ENCODE measurements at places on chromosomes 5 and 9.

GRCh38 chr9:111917980-111918379, 21.4 kb downstream of the UGCG start:
- no peak for DNase-seq

- no peak for DNase-seq
Measured at GRCh38 chr5:148790545-148791333, 35.7 kb upstream of the ADRB2 start.

GRCh38 chr5:148541054-148541835, 113.1 kb downstream of the HTR4 start:
- DNase-seq, result no peak

- peak; percentile 28 for DNase-seq
Measured at GRCh38 chr5:126808521-126808988, 31.6 kb downstream of the LMNB1 start.

DNA sequence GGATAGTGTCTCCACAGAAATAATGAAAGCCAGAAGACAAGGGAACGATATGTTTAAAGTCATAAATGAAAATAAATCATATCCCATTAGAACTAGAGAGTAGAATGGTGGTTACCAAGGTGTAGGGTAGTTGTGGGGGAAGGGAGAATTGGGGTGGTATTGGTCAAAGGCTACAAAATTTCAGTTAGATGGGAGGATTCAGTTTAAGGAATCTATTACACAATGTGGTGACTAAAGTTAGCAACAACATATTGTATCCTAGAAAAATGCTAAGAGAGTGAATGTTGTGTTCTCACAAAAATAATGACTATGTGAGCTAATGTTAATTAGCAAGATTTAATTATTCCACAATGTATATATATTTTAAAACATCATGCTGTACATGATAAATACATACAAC, 27.8 kb upstream of the LARP1 start:
- DNase-seq, result no peak

DNA sequence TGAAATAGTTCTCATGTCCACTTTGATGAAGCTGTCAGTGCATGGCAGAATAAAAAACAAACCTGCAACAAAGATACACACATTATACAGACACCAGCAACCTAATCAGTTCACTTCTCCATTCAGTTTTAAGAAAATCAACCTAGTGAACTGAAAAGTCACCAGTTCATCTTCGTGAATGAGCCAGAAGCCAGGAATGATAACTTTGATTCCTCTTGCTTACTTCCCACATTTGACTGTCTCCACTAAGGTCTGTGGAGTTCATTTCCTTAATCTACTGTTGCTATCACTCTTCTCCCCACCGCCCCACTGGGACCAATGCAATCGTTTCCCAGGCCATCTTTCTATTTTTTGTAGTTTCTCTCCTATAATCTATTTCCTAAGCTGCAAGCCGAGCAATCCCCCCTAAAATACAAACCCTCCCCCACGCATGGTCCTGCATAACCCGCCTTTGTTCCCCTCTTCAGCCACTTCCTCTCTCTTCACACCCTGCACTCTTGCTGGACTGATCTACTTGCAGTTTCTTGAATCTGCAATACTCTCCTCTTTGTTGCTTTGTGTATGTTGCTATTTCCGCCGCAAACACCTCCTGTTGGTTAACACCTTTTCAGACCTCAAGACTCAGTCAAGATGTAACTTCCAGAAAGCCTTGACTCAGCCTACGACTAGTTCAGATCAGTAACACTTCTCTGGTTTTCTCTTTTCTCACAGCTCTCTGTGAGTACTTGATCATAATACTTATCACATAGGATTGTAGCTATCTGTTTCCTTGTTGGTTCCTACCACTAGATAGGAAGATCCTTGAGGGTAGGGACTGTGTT, 16.6 kb downstream of the STOM start:
- no peak for DNase-seq

GRCh38 chr9:19239955-19240354, 9.5 kb downstream of the DENND4C start:
- no peak for DNase-seq

DNA sequence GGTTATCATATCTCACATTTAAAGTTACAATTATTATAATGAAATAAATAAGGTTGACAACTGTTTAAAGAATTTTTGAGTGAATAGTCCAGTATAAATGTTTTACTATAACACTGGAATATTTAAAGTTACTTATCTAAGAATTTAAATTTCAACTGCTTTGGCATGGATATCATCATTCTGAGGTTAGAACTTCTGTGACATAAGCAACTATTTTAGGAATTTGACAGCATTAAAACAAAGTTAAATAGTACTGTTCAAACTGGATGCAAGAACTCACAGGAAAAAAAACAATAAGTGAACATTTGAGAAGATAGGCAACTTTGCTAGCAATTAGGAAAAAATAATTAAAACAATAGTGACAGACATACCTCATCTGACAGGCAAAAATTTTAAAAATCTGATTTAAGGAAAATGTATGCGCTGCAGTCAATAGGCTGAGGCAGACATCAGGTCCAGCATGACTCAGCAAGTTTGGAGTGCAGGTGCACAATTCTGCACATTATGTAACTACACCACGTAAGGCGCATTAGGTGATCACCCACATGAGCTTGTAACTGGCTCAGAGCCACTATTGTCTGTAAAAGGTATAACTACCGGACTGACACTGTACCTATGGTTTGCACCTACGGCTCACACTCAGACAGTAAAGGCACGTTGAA, 180.6 kb downstream of the PDE4D start:
- DNase-seq, result peak; percentile 37

- no peak for DNase-seq
Measured at GRCh38 chr5:107535849-107536248, 134.9 kb downstream of the EFNA5 start.

DNA sequence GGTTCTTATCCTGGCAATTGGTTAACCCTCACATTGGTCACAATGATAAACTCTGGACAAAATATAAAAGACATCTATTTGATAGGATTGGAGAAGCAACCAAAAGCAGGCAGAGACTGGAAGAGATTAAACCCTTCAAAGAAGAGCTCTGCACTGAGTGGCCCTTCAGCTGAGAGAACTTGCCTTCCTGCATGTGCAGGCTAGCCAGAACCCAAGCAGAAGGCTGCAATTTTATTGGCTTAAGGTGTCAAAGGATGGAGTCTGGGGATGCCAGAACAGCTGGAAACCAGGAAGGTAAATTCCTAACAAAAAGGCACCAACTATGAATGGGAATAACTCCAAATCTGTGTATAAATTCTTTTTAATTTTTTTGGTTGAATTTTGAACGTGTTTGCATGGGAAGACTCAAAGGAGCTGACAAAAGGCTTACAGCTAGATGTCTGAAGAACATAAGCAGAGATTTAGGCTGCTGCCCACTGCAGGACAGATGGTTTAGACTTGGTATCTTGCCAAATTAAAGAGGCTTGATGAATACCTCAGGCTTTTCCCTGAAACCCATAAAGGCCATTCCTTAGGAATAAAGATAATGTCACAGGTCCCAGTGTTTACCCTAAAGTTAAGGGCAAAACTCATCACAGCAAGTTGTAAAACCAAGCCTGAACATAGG, 66.3 kb downstream of the NR2F1 start:
- peak; percentile 84 for DNase-seq

- DNase-seq, result no peak
Measured at GRCh38 chr5:114415760-114416159, 53.9 kb downstream of the KCNN2 start.

All from NCI-H82 (cell line).